ENCODE measurements at places on chromosomes 16 and 17.

DNA sequence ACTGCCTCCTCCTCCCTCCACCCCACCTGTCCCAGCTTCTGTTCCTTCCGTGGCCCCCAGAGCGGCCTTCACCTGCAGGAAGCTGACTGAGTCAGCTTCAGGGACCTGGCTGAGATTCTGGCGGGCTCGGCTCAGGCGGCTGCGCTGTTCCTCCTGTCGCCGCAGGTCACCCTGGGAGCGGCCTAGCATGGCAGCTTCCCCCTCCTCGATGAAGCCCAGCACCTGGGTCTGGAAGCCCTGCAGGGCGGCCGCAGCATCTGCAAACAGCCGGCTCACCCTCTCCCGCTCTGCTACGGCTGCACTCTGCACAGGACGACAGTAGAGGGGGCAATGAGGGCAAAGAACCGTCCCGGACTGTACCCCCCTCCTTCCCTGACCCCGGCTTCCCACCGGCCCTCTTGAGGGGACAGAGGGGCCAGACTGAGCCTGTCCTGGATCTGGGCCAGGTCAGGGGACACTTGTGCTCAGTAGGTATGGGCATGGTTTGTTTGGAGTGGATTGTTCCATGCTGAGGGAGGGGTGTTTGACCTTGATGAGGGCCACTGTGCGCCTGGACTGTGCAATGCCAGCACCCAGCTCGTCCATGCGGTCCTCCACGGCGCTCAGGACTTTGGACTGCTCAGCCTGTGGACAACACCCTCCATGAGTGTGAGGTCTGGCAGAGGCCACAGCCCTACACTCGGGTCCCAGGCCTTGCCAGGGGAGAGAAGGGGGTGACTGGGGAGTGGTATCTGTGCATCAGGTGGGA is 2.0 kb downstream of the TRIM47 start:
- DNase-seq: no peak

- no peak for DNase-seq
Observed at GRCh38 chr17:48456589-48456988, 26.6 kb upstream of the SKAP1 start.

GRCh38 chr16:78695391-78695790 is 595.9 kb downstream of the WWOX start:
- DNase-seq: no peak

GRCh38 chr16:68920349-68920748 is 77.0 kb downstream of the TANGO6 start:
- DNase-seq: no peak

DNA sequence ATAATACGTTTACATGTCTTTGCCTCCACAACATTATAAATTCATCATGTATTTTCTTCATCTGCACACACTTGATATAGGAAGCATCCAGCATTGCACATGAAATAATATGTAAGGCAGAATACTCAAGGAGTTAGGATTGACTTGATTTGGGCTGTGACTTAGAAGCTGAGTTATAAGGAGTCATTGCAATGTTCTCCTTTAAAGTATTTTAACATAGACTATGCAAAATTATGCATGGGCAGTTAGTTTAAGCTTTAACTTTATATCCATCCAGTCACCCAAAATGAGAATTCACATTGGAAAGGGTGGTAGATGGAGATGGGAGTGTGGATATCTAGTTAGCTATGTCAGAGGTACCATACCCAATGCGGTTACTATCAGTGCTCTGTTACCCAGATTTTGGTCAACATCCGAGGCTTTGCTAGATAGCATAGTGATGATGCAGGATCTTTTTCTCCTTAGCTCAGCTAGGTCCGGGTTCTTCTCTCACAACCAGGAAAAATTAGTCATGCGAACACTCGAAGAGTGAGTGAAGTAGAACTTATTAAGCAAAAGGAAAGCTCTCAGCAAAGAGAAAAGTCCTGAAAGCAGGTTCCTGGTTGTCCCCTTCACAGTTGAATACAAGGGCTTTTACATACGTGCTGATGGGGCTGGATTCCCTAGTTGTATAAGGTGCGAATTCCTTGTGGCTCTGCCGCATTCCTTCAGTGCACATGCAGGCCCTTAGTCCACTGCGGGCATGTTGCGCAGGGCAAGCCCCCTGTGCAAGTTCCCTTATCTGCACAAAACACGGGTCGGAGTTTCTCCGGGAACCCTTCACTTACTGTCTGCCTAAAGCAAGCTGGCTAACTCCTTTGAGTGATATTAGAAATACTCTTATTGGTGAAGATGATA is 73.1 kb upstream of the FAM20A start:
- no peak for DNase-seq

- no peak for DNase-seq
Observed at GRCh38 chr16:53995378-53995777, 291.2 kb downstream of the IRX3 start.

DNA sequence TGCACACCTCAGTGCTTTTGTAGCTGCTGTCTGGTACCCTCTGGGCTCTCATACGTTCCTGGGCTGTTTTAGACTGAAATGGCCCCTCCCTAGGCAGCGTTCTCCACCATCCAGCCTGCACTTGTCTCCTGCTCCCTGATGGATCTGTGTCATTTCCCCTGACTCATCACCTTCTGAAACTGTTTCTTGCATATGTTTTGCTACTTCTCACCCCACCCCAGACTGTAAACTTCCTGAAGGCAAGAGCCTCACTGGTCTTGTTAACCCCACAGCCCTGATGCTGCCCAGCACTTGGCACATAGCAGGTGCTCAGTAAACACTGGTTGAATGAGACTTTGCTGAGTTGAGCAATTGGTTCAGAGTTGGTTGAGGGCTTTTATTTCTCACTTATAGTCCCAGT is 78.7 kb downstream of the CRISPLD2 start:
- DNase-seq: no peak

DNA sequence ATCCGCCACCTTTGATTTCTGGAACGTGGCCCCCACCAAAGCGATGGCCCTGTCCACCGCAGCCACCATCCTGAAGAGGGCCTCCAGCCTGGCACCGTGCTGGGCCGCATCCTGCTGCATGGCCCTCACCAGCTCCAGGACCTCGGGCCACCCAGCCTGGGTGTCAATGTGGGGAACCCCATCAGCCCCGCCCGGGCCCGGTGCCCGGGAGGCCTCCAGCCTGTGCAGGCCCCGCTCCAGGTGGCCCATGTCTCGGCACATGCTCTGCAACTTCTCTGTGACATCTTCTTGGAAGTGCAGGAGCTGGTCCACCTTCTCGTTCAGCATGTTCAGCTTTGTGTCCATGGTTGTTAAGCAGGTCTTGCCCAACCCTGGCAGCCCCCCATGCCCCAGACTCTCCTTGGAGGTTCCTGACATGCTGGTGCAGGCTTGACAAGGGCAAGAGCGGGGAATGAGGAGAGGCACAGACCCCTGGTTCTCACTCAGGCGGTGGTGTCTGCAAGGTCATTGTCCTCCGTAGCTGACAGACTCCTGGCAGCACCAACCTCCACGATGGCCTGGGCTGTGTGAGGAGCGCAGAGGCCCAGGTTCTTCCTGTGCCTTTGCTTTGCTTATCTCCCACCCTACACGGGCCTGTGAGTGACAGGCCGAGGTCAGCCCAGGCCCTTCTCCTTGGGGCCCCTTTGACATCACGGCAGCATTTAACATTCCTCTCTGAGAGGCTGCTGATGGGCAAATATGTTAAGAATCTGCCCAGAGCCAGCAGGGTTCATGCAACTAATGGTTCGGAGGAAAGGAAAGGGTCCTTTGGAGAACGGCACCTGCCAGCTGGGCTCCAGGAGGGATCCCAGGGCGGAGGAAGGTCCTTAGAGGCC is at the start of gene MYLK3:
MYLK3 (minus strand) TSS at position 568 of the 875 bp plus-strand sequence; CDS start at position 417, 151 bp downstream.
- DNase-seq: no peak

DNA sequence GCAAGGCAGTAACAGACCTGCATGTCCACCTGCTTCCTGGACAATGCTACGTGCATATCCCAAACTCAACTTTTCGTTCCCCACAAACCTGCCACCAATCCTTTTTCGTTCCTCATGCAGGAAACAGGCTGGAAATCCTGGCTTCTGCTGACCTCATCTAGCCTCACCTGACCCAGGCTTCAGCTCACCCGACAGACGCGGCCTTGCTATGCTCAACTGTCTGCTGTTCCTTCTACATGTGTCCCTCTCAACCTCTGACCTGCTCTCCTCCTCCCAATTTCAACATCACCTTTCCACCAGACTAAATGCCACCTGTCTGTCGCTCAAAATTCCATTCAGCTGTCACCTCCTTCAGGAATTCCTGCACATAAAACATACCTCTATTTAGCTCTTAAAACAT is 44.5 kb downstream of the XPO6 start:
- no peak for DNase-seq

DNA sequence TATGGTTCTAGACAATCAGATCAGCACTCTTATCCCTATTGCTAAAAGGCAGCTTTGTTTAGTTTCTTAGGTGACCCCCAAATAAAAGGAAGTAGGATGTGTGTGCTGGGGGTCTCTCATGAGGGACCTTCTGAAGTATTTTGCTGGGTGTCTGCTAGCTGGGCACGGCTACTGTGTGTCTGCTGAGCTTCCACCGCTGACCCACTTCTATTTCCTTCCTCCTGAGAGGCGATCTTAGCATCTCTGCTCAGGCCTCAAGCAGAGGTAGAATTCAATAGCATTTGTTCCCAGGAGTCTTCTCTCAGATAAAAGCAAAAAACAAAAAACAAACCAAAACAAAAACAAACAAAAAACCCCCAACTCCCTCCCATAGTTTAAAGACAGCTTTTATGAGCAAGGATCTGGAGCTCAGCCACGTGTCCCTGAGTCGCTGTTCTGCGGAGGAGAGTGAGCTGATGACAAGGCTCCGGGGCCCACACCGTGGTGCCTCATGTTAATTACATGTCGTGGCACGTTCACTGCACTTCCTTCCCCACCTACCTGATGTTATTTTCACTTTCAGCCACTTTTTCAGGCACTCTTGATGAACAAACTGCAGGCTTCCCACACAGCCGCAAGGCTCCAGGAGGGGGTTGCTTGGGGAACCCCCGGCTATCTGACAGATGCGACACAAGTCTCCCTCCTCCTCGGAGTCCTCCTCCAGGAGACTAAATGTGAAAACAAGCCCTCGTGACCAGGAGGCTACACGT is 83.5 kb downstream of the MARCHF10 start:
- DNase-seq: no peak

DNA sequence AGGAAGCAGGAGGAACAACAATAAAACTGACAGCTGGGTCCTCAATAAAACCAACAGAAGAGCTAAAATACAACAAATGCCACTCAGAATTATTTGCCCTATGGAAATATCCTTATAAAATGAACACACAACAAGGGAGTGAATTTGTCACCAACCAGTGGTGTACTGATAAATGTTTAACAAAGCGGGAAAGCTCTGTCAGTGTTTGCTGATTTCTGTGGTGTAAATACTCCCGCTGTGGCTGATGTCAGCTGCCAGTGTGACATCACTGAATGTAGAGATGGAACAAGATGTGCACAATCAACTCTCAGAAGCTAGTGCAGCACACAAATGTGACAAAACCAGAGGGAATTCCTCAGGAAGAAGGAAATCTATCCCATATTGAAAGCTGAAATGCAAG is 51.9 kb downstream of the CDYL2 start:
- DNase-seq: no peak
